ENCODE measurements at places on chromosomes 7 and 10. TPM values are rescaled to one million over a fixed set of nuclear protein-coding genes. Genes with fewer than 3 reads are reported as not detected.

DNA sequence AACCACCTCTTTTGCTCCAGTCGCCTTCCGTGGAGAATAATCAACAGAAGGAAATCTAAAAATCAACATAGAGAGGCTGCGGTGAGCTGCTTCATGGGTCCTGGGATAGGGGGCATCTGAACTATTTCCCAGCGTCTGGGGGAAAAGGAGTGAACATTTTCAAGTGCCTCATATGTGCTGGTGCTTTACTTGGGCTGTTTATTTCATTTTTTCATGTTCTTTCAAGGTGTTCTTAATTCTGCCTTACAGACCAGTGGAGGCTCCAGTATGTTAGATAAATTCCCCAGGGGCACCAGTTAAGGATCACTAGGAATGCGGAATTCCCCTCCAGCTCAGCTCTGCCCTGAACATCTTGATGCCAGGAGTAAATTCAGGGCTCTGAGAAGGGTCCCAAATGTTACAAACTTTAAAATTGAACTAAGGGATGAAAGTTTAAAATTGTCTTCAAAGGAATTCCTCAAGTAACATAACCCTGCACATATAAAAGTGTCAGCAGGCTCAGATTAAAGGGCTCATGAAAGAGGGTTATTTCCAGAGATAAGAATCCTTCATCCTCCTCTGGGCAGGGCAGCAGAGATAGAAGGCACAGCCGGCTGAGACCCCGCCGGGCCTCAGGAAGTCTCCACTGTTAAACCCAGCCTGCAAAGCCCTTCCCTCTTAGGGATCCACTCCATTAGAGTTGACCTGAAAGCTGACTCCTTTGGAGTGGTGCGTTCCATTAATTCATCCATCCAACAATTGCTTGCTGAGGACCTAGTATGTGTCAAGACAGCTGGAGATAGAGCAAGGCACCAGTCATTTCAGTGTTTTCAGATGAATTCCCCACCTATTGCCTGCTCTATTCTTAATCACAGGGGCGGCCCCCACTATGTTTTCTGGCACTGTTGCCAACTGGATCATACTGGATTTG is 345.8 kb downstream of the KCNMA1 start:
- peaks cover 16% of the 10 kb centered on the region for H3K27me3 ChIP-seq
- DNase-seq, result no peak
- H3K4me3 ChIP-seq, result no peak overlapping the region
- no peak overlapping the region for H3K27ac ChIP-seq
- peaks cover 18% of the 10 kb centered on the region for H3K4me1 ChIP-seq

DNA sequence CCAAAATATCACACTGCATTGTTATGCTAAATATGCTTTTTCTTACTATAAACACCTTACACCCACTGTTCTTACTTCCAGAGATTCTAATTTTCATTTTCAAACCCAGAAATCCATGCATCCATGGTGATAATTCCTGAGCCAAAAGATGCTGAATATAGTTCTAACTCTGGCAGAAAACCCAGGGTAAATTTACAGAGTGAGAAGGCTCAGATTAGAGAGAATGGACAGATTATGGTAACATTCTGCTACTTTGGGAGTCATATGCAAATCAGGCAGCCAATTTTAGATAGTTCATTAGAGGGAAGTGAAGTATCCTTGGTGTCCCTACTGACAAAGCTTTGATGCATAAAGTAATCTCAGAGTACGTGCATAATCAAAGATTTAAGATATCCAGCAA is 15.4 kb upstream of the CTTNBP2 start:
- H3K36me3 ChIP-seq, result no peaks in the 10 kb centered on the region
- DNase-seq, result no peak
- no peak overlapping the region for H3K4me3 ChIP-seq
- no peak overlapping the region for H3K27ac ChIP-seq
- H3K4me1 ChIP-seq, result peaks cover 4% of the 10 kb centered on the region

DNA sequence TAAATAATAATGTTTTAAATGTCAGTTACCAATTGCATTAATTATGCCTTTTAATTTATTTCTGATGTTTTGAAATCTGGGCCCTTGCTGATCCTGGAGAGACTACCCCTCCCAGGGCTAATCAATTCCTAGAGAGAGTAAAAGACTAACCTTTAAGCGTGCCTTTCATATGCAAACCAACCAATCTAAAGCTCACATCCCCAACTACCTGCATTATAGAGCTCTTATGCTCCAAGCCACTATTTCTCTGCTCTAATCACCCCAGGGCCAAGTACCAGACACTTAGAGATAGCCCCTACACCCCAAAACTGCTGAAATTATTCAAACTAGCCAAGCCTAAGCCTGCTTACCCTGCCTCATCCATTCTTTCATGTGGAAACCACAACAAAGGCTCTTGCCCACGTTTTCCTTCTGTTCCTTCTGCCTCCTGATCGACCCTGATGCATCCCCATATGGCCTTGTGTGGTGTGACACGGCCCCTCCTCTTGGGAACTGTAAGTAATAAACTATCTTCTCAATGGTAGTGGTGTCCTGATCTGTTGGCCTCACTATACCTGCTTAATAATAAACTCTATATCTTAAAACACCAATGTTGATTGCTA is 97.7 kb downstream of the HIBADH start:
- no peak overlapping the region for H3K27ac ChIP-seq
- H3K36me3 ChIP-seq, result peaks cover 26% of the 10 kb centered on the region

DNA sequence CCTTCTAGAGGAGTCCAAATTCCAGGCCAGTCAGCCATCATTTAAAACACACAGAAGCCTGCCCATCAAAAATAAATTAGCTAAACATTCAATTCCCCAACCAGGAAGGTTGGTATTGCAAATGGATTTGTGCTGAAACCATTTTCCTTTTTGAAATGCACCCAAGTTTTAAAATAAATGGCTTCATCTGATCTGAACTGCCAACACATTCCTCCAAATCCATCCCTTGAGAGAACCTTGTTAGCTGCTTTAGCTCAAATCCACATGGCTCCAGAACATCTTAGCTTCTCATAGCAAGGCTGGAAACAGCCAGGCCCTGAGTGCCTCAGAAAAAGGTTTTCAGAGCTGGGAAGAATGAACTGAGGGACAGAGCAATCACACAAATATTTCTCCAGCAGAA is 306.3 kb downstream of the FZD1 start:
- H3K27ac ChIP-seq, result no peak overlapping the region
- peaks cover 20% of the 10 kb centered on the region for H3K4me1 ChIP-seq

- peaks cover 25% of the 10 kb centered on the region for H3K4me1 ChIP-seq
- no peak overlapping the region for H3K4me3 ChIP-seq
- no peaks in the 10 kb centered on the region for H3K36me3 ChIP-seq
- H3K27ac ChIP-seq, result peak overlapping the region; percentile 28
- DNase-seq, result no peak
These were observed 780.1 kb downstream of the PHTF2 start for GRCh38 chr7:78578686-78579085.

GRCh38 chr10:95419399-95419798 is 128.6 kb upstream of the PDLIM1 start:
- no peak overlapping the region for H3K27ac ChIP-seq
- no peak for DNase-seq
- no peaks in the 10 kb centered on the region for H3K36me3 ChIP-seq
- H3K27me3 ChIP-seq, result no peaks in the 10 kb centered on the region
- H3K4me1 ChIP-seq, result peaks cover 69% of the 10 kb centered on the region
- H3K4me3 ChIP-seq, result peak overlapping the region; percentile 65

DNA sequence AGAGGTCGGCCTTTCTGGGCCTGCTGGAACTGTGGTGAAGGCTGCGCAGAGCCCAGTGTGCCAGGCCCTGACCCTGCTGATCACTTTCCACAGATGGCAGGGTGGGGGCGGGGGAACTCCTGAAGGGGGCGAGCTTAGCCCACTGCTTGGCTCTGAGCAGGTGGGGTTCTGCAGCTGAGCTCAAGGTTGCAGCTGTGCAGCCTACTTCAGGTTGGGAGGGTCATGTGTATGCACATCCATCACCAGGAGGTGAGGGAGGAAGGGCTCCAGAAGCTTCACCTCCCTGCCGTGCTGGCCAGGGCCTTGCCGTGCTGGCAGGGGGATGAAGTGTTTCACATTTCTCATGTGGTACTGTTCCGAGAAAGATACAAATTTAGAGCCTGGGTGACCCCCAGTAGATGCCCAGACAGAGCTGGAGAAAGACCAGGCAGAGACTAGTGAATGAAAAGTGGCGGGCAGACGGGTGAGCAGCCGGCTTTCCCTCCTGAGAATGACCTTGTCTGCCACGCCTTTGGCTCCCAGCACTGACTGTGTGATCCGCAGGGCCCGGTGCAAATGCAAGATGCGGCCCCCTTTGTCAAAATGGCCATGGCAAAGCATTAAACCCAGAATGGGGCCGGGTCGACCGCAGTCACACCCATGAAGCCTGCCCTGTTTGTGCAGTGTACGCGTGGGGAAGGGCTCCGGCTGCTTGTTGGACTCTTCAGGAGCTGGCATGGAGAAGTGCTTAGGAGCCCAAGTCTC is 25.2 kb downstream of the FAM241B start:
- H3K27ac ChIP-seq, result no peak overlapping the region
- H3K4me1 ChIP-seq, result peaks cover 10% of the 10 kb centered on the region
- H3K27me3 ChIP-seq, result no peaks in the 10 kb centered on the region
- no peak overlapping the region for H3K4me3 ChIP-seq
- no peak for DNase-seq

DNA sequence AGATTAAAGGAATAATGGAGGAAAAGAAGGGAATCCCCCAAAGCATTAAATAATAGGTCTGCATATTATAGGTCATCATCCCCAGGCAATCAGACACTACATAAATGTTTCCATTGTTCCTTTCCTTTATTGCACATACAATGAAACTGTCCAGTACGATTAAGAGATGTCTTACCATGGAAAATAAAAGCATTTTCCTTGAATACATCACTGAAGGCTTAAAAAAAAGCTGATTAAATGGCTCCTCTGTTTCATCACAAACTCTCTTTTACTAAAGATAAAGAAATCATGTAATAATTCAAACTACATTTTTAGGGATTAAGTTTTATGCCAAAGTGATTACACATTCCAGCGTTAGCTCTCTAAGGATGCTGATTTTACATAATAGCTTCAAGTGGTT is 316.0 kb downstream of the AGMO start:
- H3K27me3 ChIP-seq, result no peaks in the 10 kb centered on the region
- H3K36me3 ChIP-seq, result no peaks in the 10 kb centered on the region
- peaks cover 4% of the 10 kb centered on the region for H3K4me1 ChIP-seq
- H3K27ac ChIP-seq, result no peak overlapping the region
- no peak for DNase-seq

- H3K4me3 ChIP-seq, result no peak overlapping the region
- peaks cover 4% of the 10 kb centered on the region for H3K36me3 ChIP-seq
- no peaks in the 10 kb centered on the region for H3K27me3 ChIP-seq
- no peak for DNase-seq
- no peak overlapping the region for H3K27ac ChIP-seq
These were observed 29.6 kb upstream of the ABCB4 start for GRCh38 chr7:87505122-87505521.

GRCh38 chr10:79298403-79299244 is 48.6 kb upstream of the PPIF start:
- H3K4me1 ChIP-seq, result no peaks in the 10 kb centered on the region
- no peaks in the 10 kb centered on the region for H3K27me3 ChIP-seq

- H3K27ac ChIP-seq, result peak overlapping the region; percentile 98
- H3K4me1 ChIP-seq, result peaks cover 45% of the 10 kb centered on the region
- DNase-seq, result no peak
- peaks cover 2% of the 10 kb centered on the region for H3K36me3 ChIP-seq
- peak overlapping the region; percentile 98 for H3K4me3 ChIP-seq
These were observed 2.1 kb downstream of the TRDMT1 start for GRCh38 chr10:17199351-17199804.

GRCh38 chr10:81108516-81109199 is 571.0 kb downstream of the SH2D4B start:
- no peak overlapping the region for H3K4me3 ChIP-seq
- no peaks in the 10 kb centered on the region for H3K27me3 ChIP-seq
- no peak for DNase-seq
- H3K36me3 ChIP-seq, result no peaks in the 10 kb centered on the region
- H3K4me1 ChIP-seq, result no peaks in the 10 kb centered on the region

DNA sequence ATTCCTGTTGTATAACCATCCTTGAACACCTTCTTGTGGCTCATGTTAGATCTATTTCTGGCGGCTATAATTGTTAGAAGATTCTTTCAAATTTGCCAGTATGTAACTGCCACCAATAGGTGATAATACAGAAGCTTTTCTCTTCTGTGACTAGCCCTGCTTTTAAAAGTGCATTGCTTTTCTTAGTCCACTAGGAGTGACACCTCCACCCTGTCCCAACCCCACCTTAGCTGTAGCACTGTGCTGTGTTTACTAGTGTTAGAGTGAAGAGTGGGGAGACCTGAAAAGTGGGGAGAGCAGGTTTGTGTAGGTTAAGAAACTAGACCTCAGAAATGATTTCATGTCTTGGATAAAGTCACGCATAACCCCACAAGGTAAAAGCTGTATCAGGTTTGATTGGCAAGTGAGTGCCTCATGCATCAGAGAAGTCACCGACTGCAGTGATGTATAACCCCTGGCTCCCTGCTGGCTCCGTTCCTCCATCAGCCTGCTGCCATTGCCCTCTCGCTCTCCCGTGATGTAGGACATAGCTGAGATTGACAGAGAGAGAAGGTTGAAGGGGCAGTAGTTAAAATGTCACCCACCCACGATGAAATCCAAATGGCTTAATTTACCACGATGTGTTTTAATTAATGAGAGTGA is 12.5 kb downstream of the NPVF start:
- no peaks in the 10 kb centered on the region for H3K4me1 ChIP-seq
- no peak overlapping the region for H3K4me3 ChIP-seq
- DNase-seq, result no peak
- H3K36me3 ChIP-seq, result no peaks in the 10 kb centered on the region
- H3K27ac ChIP-seq, result no peak overlapping the region
- H3K27me3 ChIP-seq, result peaks cover 5% of the 10 kb centered on the region

DNA sequence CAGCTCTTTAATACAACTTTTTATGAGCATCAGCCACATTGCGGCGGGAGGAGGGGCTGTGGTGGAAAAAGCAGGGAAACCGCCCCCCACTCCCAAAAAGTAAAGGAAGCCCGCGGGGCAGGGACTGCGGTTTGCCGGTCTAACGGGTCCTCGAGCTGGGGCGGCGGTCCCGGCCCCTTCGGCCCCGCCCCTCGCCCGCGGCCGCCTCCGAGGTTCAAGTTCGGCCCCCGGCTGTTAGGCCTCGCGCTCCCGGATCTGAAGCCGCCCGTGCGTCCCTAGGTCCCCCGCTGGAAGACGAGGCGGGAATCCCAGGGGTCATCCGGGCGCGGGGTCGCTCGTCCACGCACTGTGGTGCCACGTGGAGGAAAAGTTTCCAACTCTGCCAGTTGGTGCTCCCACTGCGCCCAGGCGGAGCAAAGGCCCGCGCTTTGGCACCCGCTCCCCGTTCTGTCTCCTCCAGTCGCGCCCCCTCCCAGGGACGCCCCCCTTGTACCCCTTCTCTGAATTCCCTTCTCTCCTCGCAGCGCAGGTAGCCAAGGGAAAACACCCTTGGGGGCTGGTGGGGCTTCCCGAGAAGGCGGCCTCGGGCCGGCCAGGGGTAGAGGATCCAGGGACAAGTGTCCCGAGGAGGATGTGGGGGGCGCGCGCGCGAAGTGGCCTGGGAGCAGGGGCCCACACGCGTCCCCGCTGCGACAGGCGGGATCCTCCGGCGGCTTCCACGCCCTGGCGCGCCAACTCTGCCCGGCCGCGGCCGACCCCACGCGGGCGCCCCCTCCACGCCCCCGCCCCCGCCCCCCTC is 798 bp upstream of the AUTS2 start:
- peak; percentile 49 for DNase-seq
- peaks cover 18% of the 10 kb centered on the region for H3K4me1 ChIP-seq
- no peak overlapping the region for H3K27ac ChIP-seq
- H3K4me3 ChIP-seq, result peak overlapping the region; percentile 92
- peaks cover 49% of the 10 kb centered on the region for H3K27me3 ChIP-seq

GRCh38 chr10:99234041-99234790 is 1.4 kb downstream of the HPSE2 start:
- H3K27ac ChIP-seq, result no peak overlapping the region
- H3K4me1 ChIP-seq, result peaks cover 36% of the 10 kb centered on the region
- H3K27me3 ChIP-seq, result peaks cover 96% of the 10 kb centered on the region

KCNIP2 gene
- total RNA-seq, result 2.2 TPM

ZNF3 gene
- 72.3 TPM for total RNA-seq

TMEM236 gene
- total RNA-seq, result 0.05 TPM

OR2A5 gene
- not detected for total RNA-seq

MBL2 gene
- total RNA-seq, result not detected

EPHA1 gene
- not detected for total RNA-seq
